ENCODE measurements at places on chromosomes 16 and 17.

GRCh38 chr16:1913327-1914083 lies 4.7 kb downstream of the HS3ST6 start:
- DNase-seq = peak; percentile 13

- no peak for DNase-seq
Measured at GRCh38 chr17:52147872-52148271, 10.6 kb downstream of the CA10 start.

GRCh38 chr17:44004761-44005526 lies 522 bp downstream of the NAGS start:
- DNase-seq = no peak

DNA sequence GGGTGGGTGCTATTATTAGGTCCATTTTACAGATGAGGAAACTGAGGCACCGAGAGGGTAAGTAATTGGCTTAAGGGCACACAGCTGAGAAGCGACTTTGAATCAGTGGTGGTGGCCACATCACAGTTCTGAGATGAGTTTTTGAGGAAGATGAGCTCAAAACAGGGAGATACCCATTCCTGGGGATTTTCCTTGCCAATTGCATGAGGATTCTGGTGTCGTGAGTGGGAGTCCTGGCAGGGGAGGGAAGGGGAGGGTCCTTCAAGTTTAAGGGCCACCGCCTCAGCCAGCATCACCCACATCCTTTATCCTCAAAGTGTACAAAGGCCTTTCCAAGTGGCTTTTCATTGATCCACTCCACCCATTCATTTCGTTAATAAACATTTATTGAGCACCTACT lies 45.3 kb downstream of the IL21R start:
- no peak for DNase-seq

GRCh38 chr17:73293480-73293911 lies 18.3 kb downstream of the CDC42EP4 start:
- DNase-seq = no peak

- no peak for DNase-seq
Measured at GRCh38 chr17:60508384-60508980, 17.6 kb downstream of the APPBP2 start.

GRCh38 chr17:48510761-48511604 lies 19.8 kb downstream of the HOXB1 start:
- no peak for DNase-seq

DNA sequence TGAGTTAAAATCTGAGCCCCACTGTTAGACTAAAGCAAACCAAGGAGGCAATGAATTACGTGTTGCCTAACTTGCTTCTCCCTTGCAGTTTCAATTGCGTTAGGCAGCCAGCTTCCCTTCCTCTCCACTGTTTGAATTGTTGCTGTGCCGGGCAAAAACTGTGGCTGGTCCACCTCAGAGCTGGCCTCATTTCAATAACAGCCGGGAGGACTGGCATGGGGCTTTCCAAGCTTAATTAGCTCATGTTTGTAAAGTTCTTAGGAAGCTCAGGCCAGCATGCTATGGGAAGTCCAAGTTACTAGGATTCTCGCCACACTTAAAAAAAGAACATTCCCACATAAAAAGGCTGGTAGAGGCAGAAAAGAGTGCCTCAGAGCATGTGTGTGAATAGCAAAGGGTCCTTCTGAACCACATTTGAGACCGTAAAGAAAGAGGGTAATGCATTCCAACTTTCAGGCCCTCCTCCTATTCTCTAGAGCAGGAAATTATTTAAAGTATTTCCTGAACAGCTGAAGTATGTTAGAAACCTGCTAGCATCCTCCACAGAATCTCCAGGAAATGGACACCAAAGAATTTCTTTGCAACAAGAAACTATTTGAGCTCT lies 79.0 kb upstream of the SMURF2 start:
- no peak for DNase-seq

GRCh38 chr17:8893621-8894201 lies 26.2 kb upstream of the PIK3R6 start:
- DNase-seq = no peak

DNA sequence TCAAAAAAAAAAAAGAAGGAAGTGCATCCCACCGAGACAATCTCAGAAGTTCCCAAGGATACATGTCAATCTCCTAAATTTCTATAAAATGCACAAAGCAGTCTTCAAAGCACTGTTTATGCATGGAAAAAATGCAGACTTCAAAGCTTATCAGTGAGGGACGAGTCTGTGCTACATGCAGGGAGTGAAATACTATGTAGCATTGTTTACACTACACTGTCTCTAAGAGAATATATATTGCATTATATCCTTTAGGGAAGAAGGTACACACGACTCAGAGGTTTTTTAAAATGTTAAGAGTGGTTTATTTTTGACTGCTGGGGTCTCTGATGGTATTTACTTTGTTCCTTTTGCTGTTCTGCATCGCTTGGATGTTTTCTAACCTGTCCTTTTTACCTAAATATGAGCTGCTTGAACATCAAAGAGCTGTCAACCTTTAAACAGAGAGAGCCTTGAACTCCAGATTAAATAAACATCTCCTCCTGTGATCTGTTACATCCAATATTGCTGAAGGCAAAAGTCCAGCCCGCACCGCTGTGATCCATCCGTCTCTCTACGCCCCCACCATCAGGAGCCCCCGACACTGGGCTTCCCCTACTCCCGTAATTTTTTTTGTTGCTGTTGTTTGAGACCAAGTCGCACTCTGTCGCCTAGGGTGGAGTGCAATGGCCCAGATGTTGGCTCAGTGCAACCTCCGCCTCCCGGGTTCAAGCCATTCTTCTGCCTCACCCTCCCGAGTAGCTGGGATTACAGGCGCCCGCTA lies 1.4 kb downstream of the FBXO31 start:
- DNase-seq = no peak

- DNase-seq = no peak
Measured at GRCh38 chr16:34648-34987, 18.8 kb downstream of the POLR3K start.

- DNase-seq = no peak
Measured at GRCh38 chr17:79023180-79023705, 726 bp upstream of the C1QTNF1 start.

DNA sequence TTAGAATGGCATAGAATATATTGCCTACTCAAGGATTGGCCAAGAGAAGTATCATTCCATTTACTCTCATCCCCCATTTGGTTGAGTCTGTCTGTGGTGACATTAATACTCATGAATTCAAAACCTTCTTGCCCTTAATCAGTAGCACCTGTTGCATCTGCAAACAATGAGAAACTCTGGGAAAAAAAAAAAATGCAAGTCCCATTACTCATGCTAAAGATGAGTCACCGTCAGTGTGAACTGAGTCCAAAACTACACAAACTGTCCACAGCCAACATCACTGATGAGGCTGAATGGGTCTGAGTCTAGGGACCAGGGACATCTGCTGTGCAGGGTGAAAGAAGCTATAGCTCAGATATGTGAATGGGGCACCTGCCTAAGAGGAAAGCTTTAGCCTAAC lies 96.9 kb upstream of the ADAMTS18 start:
- no peak for DNase-seq

DNA sequence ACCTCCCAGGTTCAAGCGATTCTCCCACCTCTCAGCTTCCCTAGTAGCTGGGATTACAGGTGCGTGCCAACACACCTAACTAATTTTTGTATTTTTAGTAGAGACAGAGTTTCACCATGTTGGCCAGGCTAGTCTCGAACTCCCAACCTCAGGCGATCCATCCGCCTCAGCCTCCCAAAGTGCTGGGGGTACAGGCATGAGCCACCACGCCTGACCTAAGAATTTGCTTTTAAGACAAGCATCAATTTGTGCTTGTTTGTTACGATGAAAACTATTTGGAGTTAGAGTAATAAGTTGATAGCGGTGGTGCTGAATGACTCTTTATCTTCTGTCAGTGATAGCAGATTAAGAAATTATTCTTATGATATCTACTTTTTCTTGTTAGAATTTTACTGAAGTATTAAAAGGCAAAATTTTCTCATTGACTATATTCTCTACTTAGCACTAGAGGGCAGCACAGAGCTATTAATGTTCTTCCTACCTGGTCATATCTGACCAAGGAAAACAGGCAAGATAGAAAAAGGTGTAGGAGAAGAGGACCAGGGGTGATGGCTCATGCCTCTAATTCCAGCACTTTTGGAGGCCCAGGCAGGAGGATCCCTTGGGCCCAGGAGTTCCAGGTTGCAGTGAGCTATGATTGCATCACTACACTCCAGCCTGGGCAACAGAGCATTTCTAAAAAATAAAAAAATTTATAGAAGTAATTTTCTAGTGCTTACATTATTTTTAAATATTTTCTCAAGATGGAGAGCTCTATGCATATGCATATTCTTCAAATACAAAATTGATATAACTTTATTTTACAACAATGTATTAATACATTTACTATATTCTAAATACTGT lies 24.5 kb downstream of the STXBP4 start:
- peak; percentile 65 for DNase-seq

- no peak for DNase-seq
Measured at GRCh38 chr16:26667307-26667706, 399.4 kb upstream of the C16orf82 start.

- no peak for DNase-seq
Measured at GRCh38 chr17:45256114-45256966, 5.6 kb downstream of the SPATA32 start.

DNA sequence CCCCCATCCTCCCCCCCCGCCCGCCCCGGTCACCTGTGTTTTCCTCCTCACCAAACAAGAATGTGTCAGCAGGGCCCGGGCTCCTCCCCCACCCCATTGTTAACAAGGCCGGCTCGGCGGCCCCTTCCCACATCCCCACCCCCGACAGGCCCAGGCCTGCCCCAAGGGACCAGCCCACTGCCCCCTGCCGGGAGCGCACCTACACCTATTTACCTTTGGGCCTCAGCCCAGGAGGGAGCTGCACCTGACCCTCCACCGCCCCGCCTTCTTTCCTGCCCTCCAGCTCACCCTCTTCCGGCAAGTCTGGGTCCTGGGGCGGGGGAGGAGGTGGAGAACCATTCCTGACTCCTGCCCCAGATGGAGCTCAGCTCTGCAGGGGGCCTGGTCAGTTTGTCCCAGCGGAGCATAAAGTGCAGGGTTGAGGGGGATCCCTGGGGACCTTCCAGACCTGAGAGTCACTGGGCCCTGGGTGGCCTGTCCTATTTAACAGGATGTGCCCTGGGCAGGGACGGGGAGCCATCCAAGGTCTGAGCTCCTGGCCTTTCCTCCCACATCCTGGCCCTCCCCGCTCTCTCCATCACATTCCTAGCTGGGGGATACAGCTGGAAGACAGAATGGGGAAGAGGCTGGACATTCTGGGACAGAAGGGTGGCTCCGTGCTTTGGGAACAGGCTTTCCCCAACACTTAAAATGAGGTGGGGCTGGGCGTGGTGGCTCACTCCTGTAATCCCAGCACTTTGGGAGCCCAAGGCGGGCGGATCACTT lies 8.3 kb downstream of the FOXJ1 start:
- DNase-seq = no peak

- no peak for DNase-seq
Measured at GRCh38 chr16:50408001-50408561, 39.3 kb upstream of the BRD7 start.

DNA sequence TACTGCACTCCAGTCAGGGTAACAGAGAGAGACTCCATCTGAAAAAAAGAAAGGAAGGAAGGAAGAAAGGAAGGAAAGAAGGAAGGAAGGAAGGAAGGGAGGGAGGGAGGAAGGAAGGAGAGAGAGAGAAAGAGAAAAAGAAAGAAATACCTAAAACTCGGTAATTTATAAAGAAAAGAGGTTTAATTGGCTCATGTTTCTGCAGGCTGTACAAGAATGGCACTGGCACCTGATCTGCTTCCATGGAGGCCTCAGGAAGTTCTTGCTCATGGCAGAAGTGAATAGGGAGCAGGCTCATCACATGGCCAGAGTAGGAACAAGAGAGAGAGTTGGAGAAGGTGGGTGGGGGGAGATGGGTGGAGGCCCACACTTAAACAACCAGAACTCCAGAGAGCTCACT lies 215.2 kb upstream of the IRX3 start:
- DNase-seq = no peak

- DNase-seq = no peak
Measured at GRCh38 chr16:66469947-66470546, 43.0 kb downstream of the BEAN1 start.

- DNase-seq = no peak
Measured at GRCh38 chr16:24504472-24505345, 34.7 kb upstream of the RBBP6 start.

GRCh38 chr16:57413301-57413730 lies 8.7 kb downstream of the CCL17 start:
- DNase-seq = no peak

- no peak for DNase-seq
Measured at GRCh38 chr16:31347445-31347844, 7.5 kb upstream of the ITGAX start.

- DNase-seq = no peak
Measured at GRCh38 chr17:63676584-63676983, 23.3 kb downstream of the LIMD2 start.

DNA sequence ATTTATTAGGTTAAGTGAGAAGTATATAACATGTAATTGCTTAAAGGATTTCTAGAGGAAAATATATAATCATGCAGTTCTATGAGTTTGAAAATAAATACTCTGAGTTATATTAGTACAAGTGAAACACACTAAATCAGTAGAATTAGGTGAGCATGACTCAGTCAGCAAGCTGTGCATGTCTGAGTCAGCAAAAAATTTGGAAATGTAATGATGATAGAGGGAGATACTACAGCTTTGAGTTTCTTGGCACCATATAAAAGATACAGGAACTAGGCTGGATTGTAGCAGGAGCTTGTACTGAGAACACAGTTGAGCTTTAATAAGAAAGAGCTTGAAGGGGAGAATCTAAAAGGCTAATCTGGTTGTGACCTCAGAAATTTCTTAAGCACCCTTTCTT lies 1224.6 kb downstream of the CDH8 start:
- DNase-seq = no peak

DNA sequence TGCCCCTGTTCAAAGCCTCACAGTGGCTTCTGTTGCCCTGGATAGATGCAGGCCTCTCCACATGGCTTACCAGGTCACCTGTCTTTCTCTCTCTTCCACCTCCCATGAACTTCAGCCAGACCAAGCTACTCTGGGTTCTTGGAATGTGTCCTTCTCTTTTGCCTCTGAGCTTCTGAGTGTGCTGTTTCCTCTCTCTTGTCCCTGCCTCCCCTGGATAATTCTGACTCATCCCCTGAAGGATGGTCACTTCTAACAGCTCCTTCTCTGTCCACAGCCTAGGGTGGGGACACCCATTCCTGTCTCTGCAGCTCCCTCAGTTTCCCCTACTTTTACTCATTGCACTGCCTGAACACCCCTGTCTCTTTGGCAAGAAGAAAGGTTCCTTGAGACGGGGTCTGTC lies 2.9 kb downstream of the GUCY2D start:
- no peak for DNase-seq

DNA sequence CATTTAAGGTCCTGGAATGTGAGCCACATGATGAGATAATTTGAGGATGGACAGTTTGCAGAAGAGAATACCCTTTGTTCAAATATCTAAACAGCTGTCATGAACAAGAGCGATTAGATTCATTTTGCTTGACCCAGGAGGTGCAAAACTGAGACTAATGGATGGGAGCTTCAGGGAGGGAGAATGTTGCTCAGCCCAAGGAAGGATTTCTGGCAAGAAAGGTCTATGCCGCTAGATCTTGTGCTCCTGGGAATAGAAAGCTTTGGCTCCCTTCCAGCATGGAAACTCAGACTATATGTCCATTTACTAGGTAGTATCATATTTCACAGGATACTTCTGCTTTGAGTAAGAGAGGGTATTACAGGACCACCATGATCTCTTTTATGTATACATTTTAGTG lies 14.8 kb upstream of the CDH11 start:
- DNase-seq = no peak
